ENCODE measurements at places on chromosomes 3 and 15. TPM values are rescaled to one million over a fixed set of nuclear protein-coding genes. Genes with fewer than 3 reads are reported as not detected.

GRCh38 chr15:100332231-100332630, 9.5 kb downstream of the ADAMTS17 start:
- DNase-seq = no peak

DNA sequence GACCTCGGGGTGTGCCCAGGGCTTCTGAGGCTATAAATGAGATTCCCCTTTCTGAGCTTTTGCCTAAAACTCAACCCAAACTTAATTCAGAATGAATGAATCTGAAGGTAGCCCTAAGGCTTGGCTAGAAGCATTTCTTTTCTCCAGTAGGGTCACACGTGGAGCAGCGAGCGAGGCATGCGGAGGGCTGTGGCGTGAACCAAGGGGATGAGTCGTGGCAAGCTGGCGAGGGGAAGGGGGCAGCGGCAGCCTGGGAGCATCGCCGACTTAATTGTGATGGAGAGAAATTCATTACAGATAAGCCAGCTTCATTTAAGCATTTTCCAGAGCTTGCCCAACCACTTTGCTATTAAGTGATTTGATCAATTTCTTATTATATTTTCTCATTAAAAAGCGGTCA, 79.9 kb downstream of the CHSY1 start:
- DNase-seq = no peak

The CLEC3B gene
- total RNA-seq = 73.6 TPM

GRCh38 chr15:90665288-90666134, 51.6 kb upstream of the BLM start:
- DNase-seq = peak; percentile 68

DNA sequence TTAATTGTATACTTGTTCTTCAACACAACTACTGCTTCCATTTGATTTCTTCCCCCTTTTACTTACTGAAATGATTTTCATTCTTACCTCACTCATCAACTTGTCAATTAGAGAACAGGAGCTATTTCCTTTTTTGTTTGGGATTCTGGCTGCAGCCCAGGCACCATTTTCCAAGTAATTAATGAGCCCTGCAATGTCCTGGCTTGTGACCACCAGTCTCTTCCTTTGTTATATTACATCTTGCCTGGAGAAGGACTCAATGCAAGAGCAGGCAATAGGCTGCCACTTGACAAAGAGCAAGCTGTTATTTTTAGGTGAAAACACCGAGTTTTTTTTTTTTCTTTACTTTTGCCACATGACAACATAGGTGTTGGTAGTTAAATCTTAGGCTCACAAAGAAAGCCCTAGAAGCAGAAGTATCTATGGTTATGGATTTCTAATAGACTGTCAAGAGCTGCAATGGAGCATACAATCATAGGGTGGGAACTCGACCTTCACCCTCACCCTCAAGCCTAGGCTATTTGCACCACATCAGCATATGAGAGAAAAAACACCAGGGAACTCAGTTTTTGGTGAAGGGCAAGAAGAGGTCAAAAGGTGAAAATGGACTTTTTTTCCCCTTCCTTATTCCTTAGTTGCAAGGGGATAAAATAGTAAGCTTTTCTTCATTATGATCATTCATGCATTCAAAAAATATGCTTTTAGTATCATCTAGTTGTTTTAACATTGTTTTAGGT, 114.9 kb downstream of the TNIK start:
- no peak for DNase-seq

GRCh38 chr3:129845956-129846355, 47.6 kb downstream of the TMCC1 start:
- no peak for DNase-seq

- no peak for DNase-seq
Observed at GRCh38 chr3:105970283-105970682, 101.5 kb upstream of the CBLB start.

GRCh38 chr15:73922186-73923151, 3.8 kb upstream of the LOXL1 start:
- DNase-seq = peak; percentile 68

The ROPN1B gene
- 1.9 TPM for total RNA-seq

- no peak for DNase-seq
Observed at GRCh38 chr15:43316971-43317346, 13.4 kb downstream of the LCMT2 start.

- no peak for DNase-seq
Observed at GRCh38 chr15:70322051-70322668, 224.4 kb upstream of the TLE3 start.

DNA sequence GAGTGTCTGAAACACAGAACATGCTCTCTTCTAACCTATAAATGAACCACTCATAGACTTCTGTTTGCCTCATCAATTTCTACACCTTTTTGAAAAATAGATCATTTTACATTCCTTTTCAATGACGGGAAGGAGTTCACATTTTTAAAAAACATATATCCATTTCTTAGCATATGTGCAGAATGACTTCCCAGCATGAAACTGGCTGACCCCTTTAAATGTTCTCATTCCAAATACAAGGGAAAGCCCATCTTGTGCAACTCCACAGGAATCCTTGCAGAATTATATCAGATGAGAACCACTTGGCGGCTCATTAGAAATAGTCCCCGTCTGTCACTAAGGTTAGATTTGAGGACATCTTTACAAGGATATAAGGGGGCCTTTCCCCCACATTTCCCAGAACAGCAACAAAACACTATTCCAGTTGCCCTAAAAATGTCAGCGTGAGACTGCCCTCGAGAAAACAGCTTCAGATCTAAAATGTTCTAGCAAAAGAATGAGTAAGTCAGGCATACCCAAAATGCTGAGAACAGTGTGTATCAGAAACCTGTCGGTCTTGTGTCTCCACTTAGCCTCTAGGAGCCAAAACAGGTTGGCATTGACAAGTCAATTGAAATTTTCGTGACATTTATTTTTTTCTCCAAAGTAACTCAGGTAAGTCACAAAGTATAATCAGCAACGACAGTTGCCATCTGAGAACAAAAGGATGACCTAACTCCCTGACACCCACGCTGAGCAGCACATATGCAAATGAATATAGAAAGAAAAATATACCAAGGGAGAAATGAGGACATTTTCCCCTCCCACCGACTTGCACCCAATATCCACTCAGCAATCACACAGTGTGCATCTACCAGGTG, 63.1 kb downstream of the FOXP1 start:
- DNase-seq = no peak

The MUC13 gene
- not detected for total RNA-seq

DNA sequence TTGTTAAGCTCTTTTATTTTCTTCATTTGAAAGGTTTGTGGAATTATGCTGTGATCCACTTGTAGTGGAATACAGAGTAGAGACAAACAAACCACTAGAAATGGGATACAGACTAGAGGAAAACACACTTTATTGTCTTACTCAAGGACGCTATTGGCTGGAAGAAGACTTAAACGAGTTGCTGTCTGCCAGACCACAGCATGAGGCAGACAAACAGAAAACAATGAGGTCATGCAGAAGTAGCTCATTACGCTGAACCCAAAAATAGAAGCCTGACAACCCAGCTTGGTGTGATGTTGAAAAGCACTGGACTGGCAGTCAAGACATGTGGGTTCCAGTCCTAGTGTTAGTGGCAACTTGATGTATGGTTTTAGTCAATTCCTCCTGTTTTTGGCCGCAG, 62.4 kb upstream of the P3H2 start:
- DNase-seq = peak; percentile 10
